ENCODE measurements at places on chromosomes 16 and 17.

DNA sequence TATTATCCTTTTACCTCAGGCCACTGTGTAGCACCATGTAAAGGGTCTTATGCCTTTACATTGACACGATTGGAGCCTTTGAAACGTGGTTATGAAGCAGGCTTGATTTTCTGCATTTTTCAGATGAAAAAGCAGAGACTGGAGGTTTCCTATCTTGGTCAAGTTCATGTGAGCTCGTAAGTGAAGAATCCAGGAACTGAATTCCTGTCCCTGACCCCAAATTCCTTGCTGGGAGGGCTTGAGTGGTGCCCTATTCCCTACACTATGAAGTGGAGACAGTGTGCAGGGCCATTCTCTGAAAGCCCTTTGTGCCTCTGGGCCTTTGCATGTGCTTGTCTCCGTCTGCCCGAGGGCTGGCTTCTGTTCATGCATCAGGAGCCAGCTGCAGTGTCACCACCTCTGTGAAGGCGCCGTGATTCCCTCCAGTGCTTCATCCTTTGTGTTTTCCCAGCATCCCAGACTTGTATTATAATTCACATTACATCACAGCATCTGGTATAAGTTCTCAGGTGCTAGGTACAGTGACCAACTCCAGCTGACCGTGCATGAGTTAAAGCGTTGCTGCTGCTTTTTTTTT is 181.1 kb downstream of the SNX29 start:
- no peak for DNase-seq

DNA sequence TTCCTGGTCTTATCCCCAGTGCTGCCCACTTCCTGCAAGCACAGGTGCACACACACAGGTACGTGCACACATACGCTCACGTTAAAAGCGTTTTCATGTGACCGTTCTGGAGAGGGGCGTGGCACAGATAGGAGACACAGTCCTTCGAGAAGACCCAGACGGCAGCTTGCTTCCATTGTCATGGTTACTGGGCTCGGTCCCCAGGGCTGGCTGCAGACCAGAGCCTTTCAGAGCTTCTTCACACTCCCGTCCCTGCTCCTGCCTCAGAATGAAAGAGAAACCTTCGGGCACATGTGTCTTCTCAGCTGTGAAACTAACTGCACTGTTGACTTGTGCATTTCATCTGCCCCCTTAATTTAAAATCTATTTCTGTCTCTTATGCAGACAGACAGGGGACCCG is 154.2 kb downstream of the PITPNC1 start:
- no peak for DNase-seq

DNA sequence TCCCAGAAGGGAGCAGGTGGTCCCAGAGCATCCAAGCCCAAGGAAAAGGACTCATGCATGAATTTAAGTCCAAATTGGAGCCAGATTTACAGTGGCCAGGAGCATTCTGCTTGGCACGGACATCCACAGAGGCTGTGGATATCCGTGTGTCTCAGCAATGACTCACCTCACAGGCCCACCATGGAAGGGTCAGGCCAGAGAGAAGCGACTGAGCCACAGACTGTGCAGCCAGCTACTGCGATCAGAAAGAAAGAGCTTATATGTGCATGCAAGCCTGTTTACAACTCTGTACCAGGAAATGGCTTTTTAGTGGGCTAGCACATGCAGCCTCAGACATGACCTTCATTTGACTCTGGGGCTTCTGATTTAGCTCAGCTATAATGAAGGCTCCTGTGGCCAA is 231.0 kb downstream of the C16orf95 start:
- no peak for DNase-seq

DNA sequence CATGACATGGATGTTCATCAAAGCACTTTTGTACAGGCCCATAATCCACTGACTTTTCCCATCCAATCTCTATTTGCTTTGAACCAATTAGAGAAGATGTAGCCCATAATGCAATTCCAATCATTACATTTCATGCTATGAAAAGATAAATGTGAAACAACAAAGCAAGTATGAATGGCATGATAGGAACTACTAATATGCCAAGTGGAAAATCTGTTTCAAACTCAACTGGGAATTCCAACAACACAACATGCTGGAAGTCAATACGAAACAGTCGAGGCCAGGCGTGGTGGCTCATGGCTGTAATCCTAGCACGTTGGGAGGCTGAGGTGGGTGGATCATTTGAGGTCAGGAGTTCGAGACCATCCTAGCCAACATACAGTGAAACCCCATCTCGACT is 39.6 kb upstream of the TMEM97 start:
- DNase-seq, result no peak

- DNase-seq, result no peak
These were observed 250.1 kb upstream of the RPL38 start for GRCh38 chr17:73953206-73954033.

DNA sequence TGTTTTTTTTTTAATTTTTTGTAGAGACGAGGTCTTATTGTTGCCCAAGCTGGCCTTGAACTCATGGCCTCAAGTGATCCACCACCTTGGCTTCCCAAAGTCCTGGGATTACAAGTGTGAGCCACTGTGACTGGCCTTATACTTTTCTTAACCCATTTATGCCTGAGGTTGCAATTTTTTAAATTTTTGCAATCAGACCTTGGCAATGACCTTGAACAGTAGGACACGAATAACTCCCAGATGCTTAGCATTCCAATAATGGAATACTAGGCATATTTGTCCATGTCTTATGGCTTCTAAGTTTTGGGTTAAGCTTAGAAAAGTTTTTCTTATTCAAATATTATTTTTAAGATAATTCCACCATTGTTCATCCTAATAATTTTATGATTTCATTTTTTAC is 28.3 kb upstream of the TMEM97 start:
- DNase-seq, result no peak

DNA sequence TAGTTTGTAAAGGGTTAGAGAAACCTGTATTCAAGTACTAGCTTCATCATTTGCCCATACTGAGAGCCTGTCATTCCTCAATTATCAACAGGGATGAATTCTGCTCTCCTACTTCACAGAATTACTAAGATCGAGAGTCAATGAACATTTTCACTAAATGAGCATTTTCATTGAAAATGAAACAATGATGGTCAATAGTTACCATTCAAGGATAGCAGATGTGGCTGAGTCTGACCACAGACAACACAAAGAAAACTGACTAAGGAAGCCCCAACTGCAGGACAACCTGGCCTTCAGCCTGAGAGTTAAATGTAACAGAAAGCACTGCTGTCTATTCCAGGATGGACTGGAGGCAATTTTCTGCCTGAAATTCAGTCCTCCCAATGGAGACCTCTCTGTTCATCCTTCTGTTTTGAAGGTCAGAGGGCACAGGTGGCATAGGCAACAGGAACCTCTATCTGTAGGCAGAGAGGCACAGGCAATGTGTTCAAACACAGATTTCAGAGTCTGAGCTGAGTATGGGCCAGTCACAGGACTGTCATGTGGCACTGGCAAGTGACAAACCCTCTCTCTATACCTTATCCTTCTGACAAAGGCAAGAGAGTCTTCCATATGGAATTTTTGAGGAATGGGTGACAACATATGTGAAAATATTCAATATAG is 19.5 kb downstream of the TRAF4 start:
- DNase-seq, result no peak

Measured in stimulated activated CD4-positive, alpha-beta T cell treated with anti-CD3 and anti-CD28 coated beads, Interleukin-4, amount 100 ng/mL, for 24 hours (primary cell).